Right ventricle myocardium superior (tissue), 1 donor: ENCODE measurements at places on chromosomes 6 and 20. TPM values are rescaled to one million over a fixed set of nuclear protein-coding genes. Genes with fewer than 3 reads are reported as not detected.
A peak's percentile ranks its signal among the peaks of the same experiment; 100 is the strongest.

ADGRG6 gene
- total RNA-seq, result 3.2 TPM

MOCS1 gene
- total RNA-seq, result 29.7 TPM

- no peak for DNase-seq
These were observed 118.7 kb downstream of the TBX18 start for GRCh38 chr6:84645563-84646266.

- no peak for DNase-seq
These were observed 8.0 kb upstream of the RAET1L start for GRCh38 chr6:150033207-150033771.

CDYL gene
- total RNA-seq, result 27.2 TPM

- DNase-seq, result no peak
These were observed 1.1 kb downstream of the SPTLC3 start for GRCh38 chr20:13009682-13010406.

DNA sequence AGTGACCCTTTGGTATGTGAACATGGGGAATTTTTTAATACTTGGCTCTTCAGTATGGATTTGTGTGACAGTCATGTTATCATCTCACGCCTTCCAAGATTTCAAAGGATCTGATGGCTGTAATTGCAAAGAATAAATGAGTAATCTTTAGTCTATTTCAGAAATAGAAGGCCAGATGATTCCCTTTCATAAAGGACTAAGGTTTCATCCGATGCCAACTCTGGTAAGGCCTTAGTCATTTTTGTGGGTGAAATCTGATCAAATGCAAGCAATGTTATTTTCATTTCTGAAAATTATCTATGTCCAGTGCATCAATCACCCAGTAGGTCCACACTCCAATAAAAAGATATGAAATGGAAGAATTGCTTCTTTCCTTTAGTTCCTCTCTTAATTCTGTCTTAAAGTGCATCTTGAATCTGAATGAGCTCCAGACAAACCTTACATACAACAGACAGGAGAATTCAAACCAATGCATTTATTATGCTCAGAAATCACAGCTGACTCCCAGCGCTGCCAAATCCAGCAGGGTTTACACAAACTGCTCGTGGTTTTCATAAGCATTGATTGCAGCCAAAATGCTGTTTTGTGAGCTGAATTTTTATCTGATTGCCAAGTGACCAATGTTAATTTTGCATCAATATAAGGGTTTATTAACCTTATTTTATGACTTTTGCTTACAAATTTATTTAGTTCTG lies 565.2 kb upstream of the MARCKS start:
- DNase-seq, result peak; percentile 42

GRCh38 chr20:10622657-10623418 lies 51.0 kb downstream of the JAG1 start:
- DNase-seq, result peak; percentile 59

DNA sequence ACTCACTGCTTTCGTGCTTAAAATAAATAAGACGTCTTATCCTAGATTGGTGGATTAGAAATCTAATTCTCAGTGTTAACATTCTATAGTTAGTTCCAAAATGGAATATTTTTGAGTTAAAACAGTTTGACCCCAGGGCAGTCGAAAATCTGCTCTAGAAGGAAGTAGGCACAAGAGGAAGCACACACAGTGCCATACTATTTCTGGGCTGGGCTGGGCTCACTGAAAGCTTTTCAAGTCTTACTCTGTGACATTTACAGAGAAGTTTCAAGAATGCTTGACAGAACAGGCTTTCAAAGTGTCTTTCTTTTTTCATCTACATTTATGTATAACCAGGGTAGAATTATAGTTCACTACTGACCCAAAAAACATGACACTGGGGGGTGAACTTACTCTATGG lies 209.8 kb downstream of the SOD2 start:
- DNase-seq, result no peak

DNA sequence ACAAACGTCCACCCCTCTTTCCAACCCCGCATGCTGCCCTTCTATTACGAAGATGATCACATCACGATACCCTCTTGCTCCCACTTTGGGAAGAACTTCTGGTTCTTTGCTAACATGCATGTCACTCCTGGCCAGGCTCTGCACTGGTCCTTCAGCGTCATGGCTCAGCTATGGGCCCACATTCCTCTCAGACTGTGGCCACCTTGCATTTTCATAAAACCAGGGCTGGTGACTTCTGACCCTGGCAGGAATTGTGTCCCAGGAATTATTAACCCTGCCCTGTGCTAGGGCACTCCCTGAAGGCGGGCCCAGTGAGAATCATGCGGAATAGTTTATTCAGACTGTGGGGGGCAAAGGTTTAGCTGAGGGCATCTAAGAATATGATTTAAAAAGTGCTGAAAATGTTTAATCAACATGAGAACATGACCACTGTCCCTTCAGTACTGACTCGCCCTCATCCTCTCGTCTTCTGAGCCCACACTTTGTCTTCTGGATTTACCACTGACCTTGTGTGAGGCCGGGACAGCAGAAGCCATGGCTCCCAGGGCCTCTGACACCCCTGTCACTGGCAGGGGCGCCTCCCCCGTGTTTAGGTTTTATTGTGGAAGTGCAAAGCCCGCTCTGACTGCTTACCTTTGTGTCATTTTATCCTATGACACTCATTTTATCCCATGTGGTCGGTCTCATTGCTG lies 38.1 kb upstream of the THBS2 start:
- no peak for DNase-seq

DLK2 gene
- total RNA-seq, result 1.0 TPM

GRCh38 chr6:154478021-154478700 lies 32.3 kb downstream of the CNKSR3 start:
- no peak for DNase-seq
